ENCODE measurements at places on chromosomes 16 and 17.

GRCh38 chr17:35244341-35245195 lies 1.7 kb downstream of the SLFN5 start:
- DNase-seq, result no peak

- DNase-seq, result no peak
Observed at GRCh38 chr17:81858967-81859905, 1.1 kb downstream of the P4HB start.

- DNase-seq, result no peak
Observed at GRCh38 chr16:50395763-50396710, 27.2 kb upstream of the BRD7 start.

GRCh38 chr16:88957887-88958577 lies 19.0 kb downstream of the CBFA2T3 start:
- no peak for DNase-seq

DNA sequence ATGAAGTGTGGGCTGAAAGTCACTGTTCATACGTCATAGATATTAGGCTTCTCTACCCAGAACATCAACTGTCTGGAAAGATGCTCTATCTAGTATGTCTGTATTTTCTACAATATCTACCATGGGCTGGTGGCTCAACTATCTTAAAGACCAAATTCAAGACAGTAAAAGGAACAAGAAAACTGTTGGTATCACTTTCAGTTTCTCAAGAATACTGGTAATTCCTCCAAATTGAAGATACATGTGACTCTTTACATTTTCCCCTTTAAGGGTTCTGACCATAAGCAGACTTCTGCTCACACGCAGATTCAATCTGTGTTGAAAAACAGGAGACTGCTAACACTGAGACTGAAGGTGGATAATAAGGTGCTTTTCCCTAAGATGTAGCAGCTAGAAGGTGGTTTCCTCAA lies 24.2 kb downstream of the XPO6 start:
- no peak for DNase-seq

GRCh38 chr17:28849281-28849680 lies 5.5 kb upstream of the ERAL1 start:
- no peak for DNase-seq

Measured in NCI-H446 treated with DMSO at 0.1 percent for 48 hours (cell line).